Dermis microvascular lymphatic vessel endothelial cell (primary cell): ENCODE measurements at places on chromosomes 13 and 19. TPM values are rescaled to one million over a fixed set of nuclear protein-coding genes. Genes with fewer than 3 reads are reported as not detected.

- DNase-seq, result no peak
These were observed 258.6 kb downstream of the EFNB2 start for GRCh38 chr13:106276876-106277275.

GRCh38 chr13:99796175-99796819, 175.3 kb downstream of the ZIC5 start:
- DNase-seq, result peak; percentile 5

DNA sequence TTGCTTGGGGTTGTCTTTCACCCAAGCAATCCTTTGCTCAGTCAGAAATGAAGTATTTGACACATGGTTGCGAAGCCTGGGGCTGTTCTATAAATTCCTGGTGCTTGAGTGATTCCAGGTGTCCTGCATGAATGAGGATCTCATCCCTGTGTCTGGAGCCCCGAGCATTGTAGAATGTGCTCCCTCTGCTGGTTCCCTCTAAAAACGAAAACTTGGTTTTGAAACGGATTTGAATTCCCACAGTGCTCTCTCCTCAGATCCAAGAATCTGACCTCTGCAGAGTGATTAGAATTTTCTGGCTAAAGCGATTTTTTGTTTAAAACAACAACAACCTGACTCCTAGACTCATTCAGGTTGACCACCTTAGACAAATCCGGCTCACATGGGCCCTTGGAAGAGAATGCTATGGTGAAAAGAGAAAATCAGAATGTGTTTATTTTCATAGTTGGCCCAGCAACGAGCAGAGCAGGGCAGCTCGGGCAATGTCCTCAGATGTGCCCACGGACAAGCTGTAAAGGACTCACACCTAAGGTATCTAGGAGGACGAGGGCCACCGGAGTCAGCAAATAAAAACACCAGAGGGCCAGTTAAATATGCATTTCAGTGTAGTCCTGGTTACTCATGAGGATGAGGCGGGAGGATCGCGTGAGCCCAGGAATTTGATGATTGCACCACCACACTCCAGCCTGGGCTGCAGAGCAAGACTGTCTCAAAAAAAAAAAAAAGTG, 8.7 kb upstream of the ATP12A start:
- peak; percentile 30 for DNase-seq

GRCh38 chr19:12985049-12985776, 10.1 kb upstream of the NFIX start:
- DNase-seq, result peak; percentile 39

DNA sequence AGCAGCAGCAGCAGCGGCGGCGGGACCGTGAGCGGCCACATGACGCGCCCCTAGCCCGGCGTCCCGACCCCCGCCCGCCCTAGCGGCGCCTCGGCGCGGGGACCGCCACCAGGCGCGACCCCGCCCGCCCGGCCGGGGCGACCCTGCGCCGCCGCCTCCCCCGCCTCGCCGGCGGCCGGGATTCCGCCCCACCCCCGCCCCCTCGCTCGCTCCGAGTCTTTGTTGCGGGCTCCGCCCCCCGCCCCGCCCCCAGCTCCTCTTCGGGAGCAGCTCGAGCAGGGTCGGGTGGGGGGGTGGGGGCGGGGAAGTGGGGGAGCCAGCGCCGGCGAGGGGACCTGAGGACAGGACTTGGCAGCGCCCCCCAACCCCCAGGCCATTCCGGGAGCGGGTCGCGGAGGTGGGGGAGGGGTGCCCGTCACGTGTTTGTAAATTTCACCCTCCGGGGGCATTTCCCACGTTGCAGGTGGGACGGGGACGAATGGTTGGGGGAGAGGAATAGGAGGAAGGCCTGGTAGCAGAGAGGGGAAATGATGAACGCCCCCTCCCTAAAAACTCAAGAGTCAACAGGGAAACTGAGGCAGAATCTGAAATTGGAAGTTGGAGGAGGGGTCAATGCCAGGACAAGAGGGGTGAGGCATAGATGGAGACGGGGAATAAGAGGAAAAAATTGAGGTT, at the start of gene OLFM2:
Gene OLFM2, minus strand, starts transcription at position 190 of the 675 bp plus-strand sequence. Its CDS starts 149 bp downstream, at position 41.
- no peak for DNase-seq

- no peak for DNase-seq
These were observed 11.5 kb upstream of the GAS6 start for GRCh38 chr13:113875429-113875815.

DNA sequence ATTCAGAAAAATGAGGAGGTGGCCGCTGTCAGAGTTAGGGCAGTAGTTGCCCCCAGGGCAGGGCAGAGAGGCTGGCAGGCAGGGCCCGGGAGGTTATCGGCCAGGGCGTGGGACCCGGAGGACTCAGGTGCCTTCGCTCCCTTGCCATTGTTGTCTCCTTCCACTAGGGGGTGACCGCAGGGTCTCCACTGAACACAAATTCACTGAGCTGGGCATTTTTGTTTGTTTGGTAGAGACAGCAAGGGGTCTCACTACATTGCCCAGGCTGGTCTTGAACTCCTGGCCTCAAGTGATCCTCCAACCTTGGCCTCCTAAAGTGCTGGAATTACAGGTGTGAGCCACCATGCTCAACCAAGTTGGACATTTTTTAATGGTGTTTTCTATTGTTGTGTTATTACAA, 25.1 kb downstream of the CARS2 start:
- DNase-seq, result peak; percentile 46

DNA sequence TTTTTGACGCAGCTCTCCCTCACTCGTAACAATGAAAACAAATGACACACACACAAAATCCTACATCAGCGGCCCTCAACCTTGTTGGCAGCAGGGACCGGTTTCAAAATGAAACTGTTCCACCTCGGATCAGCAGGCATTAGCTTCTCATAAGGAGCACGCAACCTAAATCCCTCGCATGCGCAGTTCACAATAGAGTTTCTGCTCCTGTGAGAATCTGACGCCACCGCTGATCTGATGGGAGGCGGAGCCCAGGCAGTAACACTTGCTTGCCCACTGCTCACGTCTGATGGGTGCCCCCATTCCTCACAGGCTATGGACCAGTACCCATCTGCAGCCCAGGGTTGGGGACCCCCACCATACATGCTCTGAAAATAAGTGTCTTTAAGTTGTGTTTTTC, 43.4 kb downstream of the DHRS12 start:
- no peak for DNase-seq

- no peak for DNase-seq
These were observed 1471.8 kb downstream of the EFNB2 start for GRCh38 chr13:105063676-105064075.

GRCh38 chr13:32248801-32249200, 66.4 kb downstream of the ZAR1L start:
- no peak for DNase-seq

- DNase-seq, result no peak
These were observed 12.0 kb downstream of the TLE6 start for GRCh38 chr19:2989236-2989946.

- no peak for DNase-seq
These were observed 5.4 kb upstream of the ZNF765 start for GRCh38 chr19:53389571-53389970.

- no peak for DNase-seq
These were observed 56.4 kb downstream of the KLF12 start for GRCh38 chr13:74077792-74078191.

- no peak for DNase-seq
These were observed 13.7 kb downstream of the GAS6 start for GRCh38 chr13:113849981-113850721.

GRCh38 chr13:21399741-21400140, 59.4 kb downstream of the ZDHHC20 start:
- DNase-seq, result peak; percentile 57

DNA sequence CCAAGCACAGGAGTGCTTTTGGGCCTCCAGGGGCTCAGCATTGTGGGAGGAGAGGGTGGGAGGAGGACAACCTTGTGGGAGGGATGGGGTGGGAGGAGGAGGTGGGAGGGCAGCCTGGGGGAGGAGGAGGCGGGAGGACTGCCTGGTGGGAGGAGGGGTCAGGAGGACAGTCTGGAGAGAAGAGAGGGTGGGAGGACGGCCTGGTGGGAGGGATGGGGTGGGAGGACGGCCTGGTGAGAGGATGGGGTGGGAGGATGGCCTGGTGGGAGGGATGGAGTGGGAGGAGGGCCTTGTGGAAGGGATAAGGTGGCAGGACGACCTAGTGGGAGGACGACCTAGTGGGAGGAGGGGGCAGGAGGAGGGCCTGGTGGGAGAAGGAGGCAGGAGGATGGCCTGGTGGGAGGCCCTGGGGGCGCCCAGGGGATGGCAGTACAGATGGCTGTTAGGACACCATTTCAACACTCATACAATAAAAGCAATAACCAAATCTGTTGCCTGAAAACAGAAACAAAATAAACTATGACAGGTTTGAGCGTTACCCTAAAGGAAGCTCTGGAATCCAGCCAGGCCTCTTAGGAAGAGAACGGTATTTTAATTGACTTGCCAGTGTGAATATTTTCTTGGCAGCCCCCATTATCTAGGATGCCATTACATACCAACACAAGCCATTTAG, 63.7 kb downstream of the CRYL1 start:
- peak; percentile 67 for DNase-seq

DNA sequence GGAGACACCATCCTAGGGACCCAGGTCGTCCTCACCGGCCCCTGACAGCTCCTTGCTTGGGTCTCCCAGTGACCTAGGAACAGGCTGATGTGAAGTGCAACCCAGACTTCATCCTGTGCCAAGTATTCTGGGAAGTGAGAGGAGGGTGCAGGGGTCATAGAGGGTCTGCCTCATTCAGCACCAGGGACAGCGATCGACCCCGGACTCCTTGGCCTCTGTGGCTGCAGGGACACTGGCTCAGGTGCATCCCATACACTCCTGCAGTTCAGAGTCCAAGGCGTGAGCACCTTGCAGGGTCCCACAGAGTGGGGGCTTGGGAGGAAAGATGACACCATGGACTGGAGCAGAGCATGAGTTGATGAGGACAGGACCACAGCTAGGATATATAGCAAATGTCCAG, 10.0 kb upstream of the OR10H2 start:
- DNase-seq, result no peak

GRCh38 chr19:45407091-45407375, 589 bp downstream of the POLR1G start:
- DNase-seq, result peak; percentile 28

DNA sequence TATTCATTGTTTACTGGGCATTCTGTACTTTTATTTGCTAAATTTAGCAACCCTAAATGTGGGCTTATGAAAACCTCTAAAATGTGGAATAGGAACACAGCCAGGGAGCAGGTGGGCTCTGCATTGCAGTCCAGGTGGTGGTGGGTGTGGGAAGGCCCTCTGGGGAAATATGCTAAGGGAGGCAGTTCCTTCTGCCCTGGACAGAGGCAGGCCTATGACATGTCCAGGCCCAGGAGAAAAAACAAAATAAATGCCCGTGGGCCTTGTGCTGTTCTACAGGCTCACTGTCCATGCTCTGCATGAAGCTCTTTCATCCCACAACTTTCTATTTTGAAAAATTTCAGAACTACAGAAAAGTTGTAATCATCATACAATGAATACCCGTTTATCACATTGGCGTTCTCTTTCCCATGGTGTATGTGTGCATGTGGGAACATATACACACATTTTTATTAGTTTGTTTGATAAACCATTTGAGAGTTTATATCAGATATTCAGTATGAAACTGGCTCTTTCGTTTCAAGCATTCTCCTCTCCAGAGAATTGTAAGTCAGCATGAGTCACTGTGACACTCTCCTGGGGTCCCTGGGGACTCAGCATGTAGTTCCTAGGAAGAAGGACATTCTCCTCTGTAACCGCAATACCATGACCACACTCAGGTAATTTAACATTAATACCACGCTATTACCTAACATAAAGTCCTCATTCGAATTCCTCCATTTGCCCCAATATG, 505.3 kb downstream of the COG6 start:
- no peak for DNase-seq

DNA sequence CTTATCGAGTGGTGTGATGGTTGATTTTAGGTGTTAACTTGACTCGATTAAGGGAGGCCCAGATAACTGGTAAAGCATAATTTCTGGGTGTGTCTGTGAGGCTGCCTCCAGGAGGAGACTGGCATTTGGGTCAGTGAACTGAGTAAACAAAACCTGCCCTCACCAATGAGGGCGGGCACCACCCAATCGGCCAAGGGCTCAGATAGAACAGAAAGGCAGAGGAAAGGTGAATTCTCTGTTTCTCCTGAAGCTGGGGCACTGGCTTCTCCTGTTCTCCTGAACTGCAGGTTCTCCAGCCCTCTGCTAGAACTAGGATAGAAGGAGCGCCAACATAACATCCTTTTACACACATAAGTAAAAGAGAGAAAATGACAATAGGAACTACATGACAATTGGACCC, 35.1 kb downstream of the ESD start:
- DNase-seq, result no peak

DNA sequence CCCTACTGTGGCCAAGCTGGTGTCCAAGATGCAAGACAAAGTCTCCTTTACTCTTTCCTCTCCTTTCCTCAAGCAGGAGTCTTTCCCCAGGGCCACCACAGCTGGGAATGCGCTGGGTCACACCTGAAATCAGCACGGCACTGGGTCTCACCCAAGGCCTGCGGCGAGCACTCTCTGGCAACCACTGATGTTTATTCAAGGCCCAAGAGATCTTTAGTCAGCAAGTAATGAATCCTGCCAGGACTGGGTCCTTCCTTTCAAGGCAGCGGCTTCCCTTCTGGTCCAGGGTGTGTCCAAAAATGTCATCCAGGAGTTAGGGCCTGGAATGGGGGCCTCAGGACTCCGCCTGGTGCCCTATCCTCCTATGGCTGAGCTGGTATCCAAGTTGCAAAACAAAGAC, 24.1 kb downstream of the BLOC1S3 start:
- no peak for DNase-seq

- no peak for DNase-seq
These were observed 520.9 kb downstream of the KLF5 start for GRCh38 chr13:73579574-73580274.

- no peak for DNase-seq
These were observed 4.2 kb downstream of the SUGP1 start for GRCh38 chr19:19316082-19316481.

DNA sequence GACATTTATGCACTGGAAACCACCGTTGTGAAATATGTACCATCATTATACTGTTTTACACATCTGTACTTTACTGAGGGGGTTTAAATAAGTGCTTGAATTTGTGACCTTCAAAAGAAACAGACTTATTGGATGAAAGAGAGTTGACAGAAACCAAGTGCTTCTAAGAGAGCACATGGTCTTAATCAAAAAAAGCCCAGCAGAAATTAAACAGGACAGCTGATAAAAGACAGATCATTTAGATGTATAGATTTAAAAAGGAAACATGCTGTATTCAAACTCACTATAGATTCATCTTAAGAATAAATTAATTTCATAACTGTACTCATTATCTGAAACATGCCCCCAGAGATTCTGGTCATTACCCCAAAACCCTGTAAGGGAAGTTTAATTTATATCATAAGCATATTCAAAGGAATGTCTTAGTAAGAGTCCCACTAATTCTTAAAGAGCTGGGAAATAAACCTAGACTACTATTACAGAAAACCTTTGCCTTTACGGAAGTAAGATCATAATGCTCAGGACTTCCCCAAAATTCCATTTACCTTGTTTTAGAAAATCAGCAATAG, 421.8 kb downstream of the DCT start:
- DNase-seq, result no peak

GRCh38 chr13:98390086-98390715, 186.7 kb downstream of the STK24 start:
- DNase-seq, result no peak

The EXOC3L2 gene
- total RNA-seq, result 0.63 and 1.0 TPM in 2 replicates

The IZUMO2 gene
- total RNA-seq, result not detected in 2 replicates

The DOCK6 gene
- 56.1 and 92.4 TPM in 2 replicates for total RNA-seq

The SLC7A9 gene
- total RNA-seq, result under 0.01 TPM in 2 replicates
